CD4-positive, alpha-beta T cell (primary cell): ENCODE measurements at places on chromosomes 5 and 9.

DNA sequence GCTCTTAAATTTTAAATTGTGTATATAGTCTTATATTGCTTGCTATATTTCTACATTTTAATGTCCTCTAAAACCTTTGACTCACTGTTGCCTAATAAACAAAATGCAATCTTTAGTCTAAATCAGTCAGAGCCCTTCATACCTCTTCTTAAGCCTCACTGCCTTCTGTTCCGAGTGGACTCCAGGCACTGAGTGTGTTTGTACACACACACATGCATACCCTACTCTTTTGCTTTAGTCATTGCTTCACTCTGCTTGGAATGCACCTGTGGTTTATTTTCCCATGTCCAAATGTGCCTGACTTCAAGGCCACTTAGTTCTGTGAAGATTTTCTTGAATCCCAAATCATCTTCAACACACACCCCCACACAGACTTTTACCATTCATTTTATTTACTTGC lies 60.9 kb downstream of the SLC12A2 start:
- no peaks in the 10 kb centered on the region for H3K4me1 ChIP-seq
- H3K27me3 ChIP-seq, result no peaks in the 10 kb centered on the region
- no peak for DNase-seq
- peaks cover 9% of the 10 kb centered on the region for H3K36me3 ChIP-seq
- H3K27ac ChIP-seq, result no peak overlapping the region
- no peak overlapping the region for H3K4me3 ChIP-seq

DNA sequence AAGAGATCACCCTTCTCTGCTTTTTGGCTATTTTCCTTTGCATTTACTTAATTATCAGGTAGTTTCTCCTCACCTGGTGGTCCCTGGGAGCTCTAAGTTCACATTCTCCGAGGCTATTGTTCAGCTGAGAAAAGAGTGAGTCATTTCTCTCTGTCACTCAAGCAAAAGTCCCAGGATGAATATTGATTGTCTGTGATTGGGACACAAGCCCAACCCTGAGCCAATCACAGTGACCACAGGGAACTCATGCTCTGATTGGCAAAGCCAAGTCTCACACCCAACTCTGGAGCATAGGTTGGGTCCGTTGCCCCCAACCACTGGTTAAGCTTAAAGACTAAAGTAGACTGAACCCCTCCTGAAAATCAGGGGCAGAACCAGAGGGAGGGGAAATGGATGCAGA lies 27.8 kb upstream of the FAT2 start:
- peaks cover 22% of the 10 kb centered on the region for H3K4me1 ChIP-seq
- no peak for DNase-seq
- H3K4me3 ChIP-seq, result no peak overlapping the region
- H3K36me3 ChIP-seq, result no peaks in the 10 kb centered on the region

- H3K4me1 ChIP-seq, result peaks cover 25% of the 10 kb centered on the region
- H3K4me3 ChIP-seq, result no peak overlapping the region
- H3K36me3 ChIP-seq, result no peaks in the 10 kb centered on the region
- no peak for DNase-seq
- H3K27ac ChIP-seq, result no peak overlapping the region
These were observed 2.3 kb upstream of the FBXW11 start for GRCh38 chr5:172008689-172009141.

DNA sequence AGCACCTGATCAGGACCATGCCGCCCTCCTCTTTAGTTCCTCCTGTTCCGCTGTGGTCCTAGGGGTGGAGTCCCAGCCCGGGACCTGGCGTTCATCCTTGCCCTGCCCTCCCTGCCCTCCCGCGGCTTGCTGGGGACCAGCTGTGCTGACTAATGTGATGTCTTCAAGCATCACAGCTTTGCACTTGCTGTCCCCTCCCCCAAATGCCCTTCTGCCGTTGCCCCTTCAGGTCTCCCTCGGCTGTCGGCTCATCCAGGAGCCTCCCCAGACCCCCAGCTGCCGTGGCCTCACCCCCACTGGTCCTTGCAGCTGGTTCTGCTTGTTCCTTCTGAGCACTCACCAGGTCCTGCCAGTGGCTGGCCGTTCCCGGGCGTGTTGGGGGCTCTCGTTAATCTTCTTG lies 19.9 kb downstream of the RXRA start:
- no peaks in the 10 kb centered on the region for H3K27me3 ChIP-seq
- H3K27ac ChIP-seq, result no peak overlapping the region
- no peak for DNase-seq
- peaks cover 39% of the 10 kb centered on the region for H3K4me1 ChIP-seq

GRCh38 chr5:97919719-97920118 lies 736.7 kb upstream of the RIOK2 start:
- no peak overlapping the region for H3K27ac ChIP-seq
- no peaks in the 10 kb centered on the region for H3K36me3 ChIP-seq
- no peaks in the 10 kb centered on the region for H3K4me1 ChIP-seq
- H3K27me3 ChIP-seq, result no peaks in the 10 kb centered on the region

GRCh38 chr5:95410279-95410678 lies 19.1 kb downstream of the FAM81B start:
- no peaks in the 10 kb centered on the region for H3K36me3 ChIP-seq
- no peak for DNase-seq
- no peak overlapping the region for H3K27ac ChIP-seq
- H3K27me3 ChIP-seq, result peaks cover 6% of the 10 kb centered on the region
- no peaks in the 10 kb centered on the region for H3K4me1 ChIP-seq
